ENCODE measurements at places on chromosomes 7 and 10. TPM values are rescaled to one million over a fixed set of nuclear protein-coding genes. Genes with fewer than 3 reads are reported as not detected.

DNA sequence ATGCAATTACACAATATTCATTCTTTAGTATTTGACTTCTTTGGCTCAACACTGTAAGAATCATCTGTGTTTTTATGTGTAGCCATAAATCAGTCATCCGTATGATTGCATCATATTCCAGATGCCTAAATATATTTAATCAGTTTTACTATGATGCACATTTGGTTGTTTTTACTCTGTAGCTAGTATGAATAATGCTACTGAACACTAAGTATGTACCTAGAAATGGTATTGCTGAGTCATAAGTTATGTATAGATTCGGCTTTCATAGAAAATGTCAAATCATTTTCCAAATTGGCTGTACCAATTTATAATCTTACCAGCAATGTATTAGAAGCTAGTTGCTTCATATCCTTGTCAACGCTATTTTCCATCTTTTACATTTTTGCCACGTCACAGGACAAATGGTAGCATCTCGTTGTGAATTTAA lies 197.3 kb upstream of the PLXNA4 start:
- DNase-seq, result no peak

GRCh38 chr10:55929291-55929690 lies 431.8 kb downstream of the ZWINT start:
- no peak for DNase-seq

DNA sequence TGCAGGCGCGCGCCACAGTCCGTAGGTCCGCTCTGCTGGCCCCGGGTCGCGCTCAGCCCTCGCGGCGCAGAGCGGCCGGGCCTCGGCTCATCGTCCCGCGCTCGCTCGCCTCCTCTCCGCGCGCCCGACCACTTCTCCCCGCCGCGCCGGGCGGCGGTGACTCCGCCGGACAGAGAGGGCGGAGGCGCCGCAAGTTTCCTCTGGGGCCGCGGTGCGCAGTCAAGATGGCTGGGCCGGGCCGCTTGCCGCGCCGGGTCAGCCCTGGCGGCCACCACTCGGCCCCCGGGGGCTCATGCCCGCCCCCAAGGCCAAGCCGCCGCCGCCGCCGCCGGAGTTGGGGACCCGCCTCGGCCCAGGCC lies 441 bp downstream of the FZD8 start:
- DNase-seq, result no peak

DNA sequence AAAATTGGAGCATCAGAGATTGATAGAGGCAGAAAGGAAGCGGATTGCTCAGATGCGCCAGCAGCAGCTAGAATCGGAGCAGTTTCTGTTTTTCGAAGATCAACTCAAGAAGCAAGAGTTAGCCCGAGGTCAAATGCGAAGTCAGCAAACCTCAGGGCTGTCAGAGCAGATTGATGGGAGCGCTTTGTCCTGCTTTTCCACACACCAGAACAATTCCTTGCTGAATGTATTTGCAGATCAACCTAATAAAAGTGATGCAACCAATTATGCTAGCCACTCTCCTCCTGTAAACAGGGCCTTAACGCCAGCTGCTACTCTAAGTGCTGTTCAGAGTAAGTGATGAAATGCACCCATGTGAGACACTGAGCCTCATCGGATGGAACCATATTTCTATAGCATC lies 33.1 kb downstream of the STAMBPL1 start:
- no peak for DNase-seq

GRCh38 chr7:15719311-15719710 lies 32.8 kb upstream of the MEOX2 start:
- no peak for DNase-seq

GRCh38 chr7:76328389-76328788 lies 25.9 kb downstream of the HSPB1 start:
- no peak for DNase-seq

PNLIPRP3 gene
- not detected for total RNA-seq

GRCh38 chr7:50449881-50450589 lies at the start of gene FIGNL1:
Gene FIGNL1, minus strand, starts transcription at chr7:50450350. Its CDS starts 3,063 bp downstream, at chr7:50447287.
- peak; percentile 87 for DNase-seq

- DNase-seq, result no peak
Observed at GRCh38 chr10:69703766-69704630, 74.0 kb downstream of the FAM241B start.

LRRN3 gene
- total RNA-seq, result 59.6 TPM

GRCh38 chr7:5598769-5599371 lies 175.2 kb upstream of the TNRC18 start:
- peak; percentile 51 for DNase-seq

GRCh38 chr7:4830176-4830575 lies 31.7 kb downstream of the PAPOLB start:
- peak; percentile 71 for DNase-seq

GRCh38 chr7:42935861-42936260 lies 3.7 kb downstream of the MRPL32 start:
- DNase-seq, result no peak

- DNase-seq, result peak; percentile 30
Observed at GRCh38 chr7:584122-584465, 64.4 kb upstream of the PDGFA start.
